ENCODE measurements at places on chromosomes 2 and 18. TPM values are rescaled to one million over a fixed set of nuclear protein-coding genes. Genes with fewer than 3 reads are reported as not detected.

- no peak for DNase-seq
These were observed 25.4 kb downstream of the COX7A2L start for GRCh38 chr2:42335514-42336104.

DNA sequence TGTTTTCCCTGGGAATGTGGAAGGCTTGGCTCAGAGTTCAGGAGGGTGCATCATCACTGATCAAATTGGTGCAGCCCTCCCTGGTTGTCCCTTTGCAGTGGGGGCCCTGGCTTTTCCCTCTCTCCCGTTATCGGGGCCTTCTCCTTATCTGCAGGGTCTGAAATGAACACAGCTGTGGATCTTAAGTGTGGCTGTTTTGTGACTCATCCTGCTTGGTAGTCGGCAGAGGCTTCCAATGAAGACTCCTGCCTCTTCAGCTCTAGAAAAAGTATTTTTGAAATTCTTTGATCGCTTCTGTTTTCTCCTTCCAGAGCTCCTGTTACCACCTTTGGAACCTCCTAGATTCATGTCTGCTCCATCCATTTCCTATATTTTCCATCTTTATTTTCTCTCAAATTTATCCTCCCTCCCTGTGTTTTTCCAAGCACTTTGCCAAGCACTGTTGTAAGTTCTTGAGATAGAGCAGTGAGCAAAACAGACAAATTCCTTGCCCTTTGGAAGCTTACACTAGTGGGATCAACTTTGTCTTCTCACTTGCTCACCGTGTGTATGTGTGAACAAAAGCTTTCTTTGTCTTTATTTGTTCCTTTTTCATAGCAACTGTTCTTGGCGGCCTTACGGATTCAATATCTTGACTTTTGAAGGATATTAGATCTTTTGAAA lies 45.7 kb downstream of the RALB start:
- DNase-seq = peak; percentile 51

GRCh38 chr18:32930695-32931301 lies 158.0 kb upstream of the KLHL14 start:
- DNase-seq = peak; percentile 52

Gene SH3RF3
- total RNA-seq = 3.6 TPM

- peak; percentile 86 for DNase-seq
These were observed 149.6 kb downstream of the ESCO1 start for GRCh38 chr18:21450913-21451312.

Gene ARHGAP15
- not detected for total RNA-seq

GRCh38 chr2:171154348-171154747 lies 6.3 kb downstream of the TLK1 start:
- peak; percentile 29 for DNase-seq

Gene POLR1A
- 33.1 TPM for total RNA-seq

Gene PPP1R7
- 132 TPM for total RNA-seq

- no peak for DNase-seq
These were observed 125.4 kb downstream of the OSBPL1A start for GRCh38 chr18:24272229-24272525.

DNA sequence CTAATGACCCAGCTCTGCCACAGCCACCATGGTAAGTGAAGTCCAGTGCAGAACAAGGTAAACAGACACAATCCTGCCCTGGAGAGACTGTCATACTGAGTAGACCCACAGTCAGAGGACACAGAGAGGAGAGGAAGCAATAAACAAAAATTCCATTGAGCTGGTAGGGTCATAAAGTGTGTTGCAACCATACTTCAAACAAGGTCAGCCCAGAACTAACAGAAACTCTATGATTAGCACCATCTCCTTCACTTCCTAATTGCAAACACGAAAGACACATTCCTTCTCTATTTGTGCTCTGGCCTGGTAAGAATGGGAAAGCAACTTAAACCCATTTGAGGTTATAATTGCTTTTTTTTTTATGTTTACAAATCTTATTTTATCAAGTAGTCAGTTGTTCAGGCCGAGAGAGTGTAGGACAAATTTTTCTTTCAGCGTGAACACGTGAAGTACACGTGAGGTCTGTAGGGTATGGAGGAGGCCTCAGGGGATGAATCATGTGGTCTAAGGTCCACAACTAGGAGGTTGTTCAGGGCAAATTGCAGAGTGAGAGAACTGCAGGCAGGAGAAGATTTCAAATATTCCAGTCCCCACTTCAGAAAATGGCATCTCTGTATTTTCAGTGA lies 71.4 kb upstream of the GLS start:
- DNase-seq = no peak

DNA sequence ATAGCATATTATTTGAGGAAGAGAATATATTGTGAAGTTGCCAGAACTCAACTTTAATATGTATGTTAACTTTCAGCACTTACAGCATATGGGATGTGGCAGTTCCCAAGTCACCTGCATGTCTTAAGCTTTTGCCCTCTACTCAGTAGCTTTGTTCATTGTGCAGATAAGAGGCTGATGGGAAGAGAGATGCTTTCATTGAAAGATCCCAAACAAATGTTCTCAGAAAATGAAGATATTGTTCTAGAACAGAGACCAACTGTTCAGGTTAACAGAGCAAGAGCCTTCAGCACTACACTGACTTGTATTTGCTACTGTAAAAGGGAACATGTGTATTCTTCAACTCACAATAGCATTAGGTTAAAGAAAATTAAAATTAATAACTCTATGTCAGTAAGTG lies 28.1 kb downstream of the GAREM1 start:
- DNase-seq = no peak

Gene PROM2
- 1.3 TPM for total RNA-seq

DNA sequence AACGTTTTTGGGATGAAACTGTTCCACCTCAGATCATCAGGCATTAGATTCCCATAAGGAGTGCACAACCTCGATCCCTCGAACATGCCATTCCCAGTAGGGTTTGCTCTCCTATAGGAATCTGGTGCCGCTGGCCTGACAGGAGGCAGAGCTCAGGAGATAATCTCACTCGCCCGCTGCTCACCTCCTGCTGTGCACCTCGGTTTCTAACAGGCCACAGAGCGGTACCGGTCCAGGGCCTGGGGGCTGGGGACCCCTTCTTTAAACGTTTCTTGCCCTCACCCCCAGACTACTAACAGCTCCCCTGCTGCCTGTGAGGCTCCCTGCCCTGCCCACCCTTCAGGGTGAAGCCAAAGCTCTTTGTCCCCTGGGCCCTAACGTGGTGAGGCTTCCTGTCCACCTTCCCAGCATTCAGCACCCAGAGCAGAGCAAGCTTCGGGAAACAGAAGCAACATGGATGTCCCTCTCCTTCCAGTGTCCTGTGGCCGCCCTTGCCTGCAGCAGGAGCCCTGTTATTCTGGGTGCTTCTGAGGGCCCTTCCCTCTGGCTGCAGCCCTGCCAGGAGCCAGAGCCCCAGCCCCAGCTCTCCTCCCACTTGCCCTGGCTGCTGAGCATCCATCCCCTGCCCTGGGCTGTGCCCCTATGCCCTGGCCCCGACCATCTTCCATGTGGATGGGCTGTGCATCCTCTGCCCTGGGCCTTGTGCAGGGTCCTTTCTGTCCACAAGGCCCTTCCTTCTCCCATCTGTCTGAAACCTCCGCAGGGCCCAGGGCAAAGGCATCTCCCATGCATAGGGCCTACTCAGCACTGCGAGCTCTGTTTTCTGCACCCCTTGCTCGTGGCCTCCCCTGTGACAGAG lies 140.1 kb downstream of the MBP start:
- no peak for DNase-seq

Gene TMEM247
- total RNA-seq = not detected

Gene VSNL1
- total RNA-seq = not detected

GRCh38 chr2:232876161-232876977 lies 6.3 kb downstream of the SNORC start:
- no peak for DNase-seq

- DNase-seq = no peak
These were observed 31.0 kb downstream of the TCF7L1 start for GRCh38 chr2:85164145-85164569.

Gene SOX11
- total RNA-seq = 11.9 TPM

Gene RIT2
- total RNA-seq = not detected

DNA sequence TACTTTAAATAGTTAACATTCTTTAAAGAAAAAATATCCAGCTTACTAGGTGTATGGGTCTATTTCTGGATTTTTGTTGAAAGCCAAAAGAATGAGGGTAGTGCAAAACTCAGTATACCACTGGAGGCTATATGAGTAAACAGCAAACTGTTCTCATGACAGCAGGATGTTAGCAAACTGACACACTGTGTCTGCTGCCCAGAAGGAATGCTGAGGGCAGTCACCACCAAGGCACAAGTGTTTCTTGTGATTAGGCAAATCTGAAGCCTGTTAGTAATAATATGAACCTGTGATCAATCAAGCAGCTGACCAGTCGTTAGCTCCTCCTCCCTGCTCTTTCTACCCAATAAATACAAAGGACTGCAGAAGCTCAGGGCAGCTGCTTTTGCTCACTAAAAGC lies 50.5 kb upstream of the SULT1C3 start:
- no peak for DNase-seq

Measured in A172 (cell line).